ENCODE measurements at places on chromosomes 6 and 20.
A peak's percentile ranks its signal among the peaks of the same experiment; 100 is the strongest.

DNA sequence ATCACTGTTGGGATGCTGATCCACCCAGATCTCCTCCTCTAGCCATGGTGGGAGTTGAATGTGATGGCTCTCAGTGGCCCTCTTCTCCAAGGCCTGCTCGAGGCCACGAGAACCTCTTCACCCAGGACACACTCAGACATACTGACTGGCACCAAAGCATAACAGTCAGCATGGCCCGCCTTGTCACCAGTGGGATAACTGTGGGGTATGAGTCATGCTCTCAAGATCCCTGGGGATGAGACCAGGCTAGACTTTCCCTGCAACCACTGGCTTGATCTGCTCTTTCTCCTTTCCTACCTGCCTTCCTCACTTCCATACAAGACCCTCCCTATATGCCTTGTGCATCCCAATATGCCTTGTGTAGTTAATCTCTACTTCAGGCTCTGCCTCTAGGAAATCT is 66.8 kb downstream of the RIN2 start:
- no peak for DNase-seq

DNA sequence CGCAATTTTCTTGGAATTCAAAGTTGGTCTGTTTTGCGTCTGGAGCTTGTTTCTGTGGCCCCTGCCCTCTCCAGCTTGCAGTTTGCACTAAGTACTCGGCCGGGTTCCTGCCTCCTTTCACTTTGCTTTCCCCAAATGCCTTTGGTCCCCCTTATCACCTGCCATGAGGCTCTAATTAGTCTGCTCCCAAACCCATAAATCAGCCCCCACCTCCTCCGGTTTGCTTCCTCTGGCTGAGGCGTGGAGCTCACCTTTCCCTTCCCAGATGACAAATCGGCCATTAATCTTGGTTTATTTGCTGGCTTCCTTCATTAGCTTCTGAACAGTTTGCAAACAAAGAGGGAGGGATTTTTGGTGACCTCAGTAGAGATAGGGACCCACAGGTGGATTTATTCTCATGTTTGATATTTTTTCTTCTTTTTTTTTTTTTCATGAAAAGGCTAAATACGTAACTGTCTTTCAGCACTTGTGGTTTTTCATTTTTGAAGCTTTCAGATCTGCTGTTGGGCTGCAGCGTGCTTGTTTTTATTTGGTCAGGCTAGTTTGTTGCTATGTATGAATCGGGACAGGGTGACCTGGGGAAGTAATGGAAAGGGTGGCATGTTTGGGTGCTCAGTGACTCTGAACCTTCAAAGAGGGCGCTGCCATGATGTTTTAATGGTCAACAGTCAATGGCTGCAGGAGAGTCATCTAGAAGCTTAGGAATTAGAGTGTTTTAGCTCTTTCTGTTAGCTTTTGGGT is 121.7 kb upstream of the JAG1 start:
- no peak for DNase-seq

- DNase-seq, result no peak
These were observed 12.1 kb upstream of the RAB22A start for GRCh38 chr20:58297394-58297793.

DNA sequence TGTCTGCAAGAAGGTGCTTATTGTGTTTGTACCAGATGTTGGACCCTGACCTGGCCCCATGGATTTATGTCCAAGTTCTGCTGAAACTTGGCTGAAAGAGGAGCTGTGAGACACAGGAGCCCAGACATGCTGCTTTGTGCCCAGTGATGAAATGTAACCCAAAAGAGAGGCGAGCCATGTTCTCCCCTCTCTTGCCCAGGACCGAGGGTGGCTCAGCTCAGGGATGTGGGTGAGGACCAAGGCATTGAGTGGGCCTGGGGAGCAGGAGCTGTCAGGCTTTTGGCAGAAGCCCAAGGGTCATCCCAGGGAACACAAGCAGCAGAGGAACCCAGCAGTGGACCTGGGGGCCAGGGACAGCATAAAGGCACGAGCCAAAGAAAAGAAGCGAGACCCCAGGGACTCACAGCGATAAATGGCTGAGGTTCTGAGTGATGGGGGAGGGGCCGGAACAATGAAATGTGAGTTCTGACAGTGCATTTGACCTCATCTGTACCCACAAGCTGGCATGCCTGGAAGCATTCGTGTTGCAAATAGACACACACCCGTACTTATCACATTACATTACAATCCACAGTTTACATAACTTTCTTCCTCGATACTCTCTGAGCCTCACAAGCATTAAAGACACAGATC is 363.4 kb upstream of the JARID2 start:
- no peak for DNase-seq

DNA sequence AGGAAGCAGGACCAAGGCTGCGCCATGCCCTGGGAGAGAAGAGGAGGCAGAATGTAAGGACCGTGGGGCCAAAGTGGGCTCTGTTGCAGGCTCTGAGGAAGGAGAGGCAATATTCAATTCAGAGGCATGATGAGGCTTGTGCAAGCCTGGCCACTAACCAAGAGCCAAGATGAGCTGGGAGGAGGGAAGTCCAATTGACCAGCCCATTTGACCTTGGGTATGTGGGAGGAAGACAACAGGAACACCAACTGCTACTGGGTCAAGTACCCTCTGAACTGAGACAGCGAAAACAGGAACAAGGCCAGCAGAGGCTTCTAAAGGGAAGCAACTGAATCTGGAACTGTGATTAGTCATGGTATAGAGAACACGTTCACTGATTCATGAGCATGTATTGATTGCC is 779.6 kb downstream of the MAFB start:
- DNase-seq, result peak; percentile 66

GRCh38 chr6:162372106-162372505 is 355.5 kb downstream of the PRKN start:
- no peak for DNase-seq

GRCh38 chr20:24779946-24780345 is 169.1 kb upstream of the CST7 start:
- no peak for DNase-seq

DNA sequence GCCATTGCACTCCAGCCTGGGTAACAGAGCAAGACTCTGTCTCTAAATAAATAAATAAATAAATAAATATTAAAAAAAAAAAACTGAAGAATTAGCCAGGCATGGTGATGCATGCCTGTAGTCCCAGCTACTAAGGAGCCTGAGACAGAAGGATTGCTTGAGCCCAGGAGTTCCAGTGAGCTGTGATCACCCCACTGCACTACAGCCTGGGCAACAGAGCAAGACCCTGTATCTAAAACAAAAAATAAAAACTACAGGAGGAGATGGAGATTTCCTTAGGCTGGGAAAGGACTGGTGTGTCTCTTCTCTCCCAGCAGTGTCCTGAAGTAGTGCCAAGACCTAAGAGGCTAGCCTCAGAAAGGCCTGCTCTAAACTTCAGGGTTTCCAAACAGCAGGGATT is 8.1 kb upstream of the GTF3C6 start:
- no peak for DNase-seq

- no peak for DNase-seq
These were observed 157.4 kb upstream of the LAMA2 start for GRCh38 chr6:128725271-128726233.

DNA sequence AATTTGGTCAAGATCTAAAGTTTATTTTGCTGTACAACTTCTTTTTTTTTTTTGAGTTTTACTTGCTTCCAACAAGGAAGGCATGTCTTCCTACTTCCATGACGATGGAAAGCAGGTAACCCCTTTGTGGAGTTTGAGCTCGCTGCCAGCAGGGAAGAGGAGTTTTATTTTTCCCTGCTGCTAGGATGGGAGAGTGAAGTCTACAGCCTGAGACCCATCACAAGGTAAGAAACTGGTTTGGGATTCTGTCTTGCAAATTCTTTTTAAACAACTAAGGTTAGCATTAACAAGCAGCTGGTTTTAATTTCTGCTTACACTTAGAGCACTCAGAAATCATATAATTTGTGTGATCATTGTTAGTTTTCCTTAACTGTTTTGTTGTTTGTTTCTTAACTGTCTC is 108.0 kb upstream of the MAP3K4 start:
- no peak for DNase-seq

GRCh38 chr6:39881851-39882530 is 52.3 kb downstream of the MOCS1 start:
- DNase-seq, result peak; percentile 60

- DNase-seq, result no peak
These were observed 152.7 kb upstream of the SLC22A16 start for GRCh38 chr6:110629153-110629552.

- DNase-seq, result no peak
These were observed 21.7 kb downstream of the ZNF133 start for GRCh38 chr20:18310051-18310450.

- DNase-seq, result no peak
These were observed 76.5 kb downstream of the GJA10 start for GRCh38 chr6:89970609-89971337.

DNA sequence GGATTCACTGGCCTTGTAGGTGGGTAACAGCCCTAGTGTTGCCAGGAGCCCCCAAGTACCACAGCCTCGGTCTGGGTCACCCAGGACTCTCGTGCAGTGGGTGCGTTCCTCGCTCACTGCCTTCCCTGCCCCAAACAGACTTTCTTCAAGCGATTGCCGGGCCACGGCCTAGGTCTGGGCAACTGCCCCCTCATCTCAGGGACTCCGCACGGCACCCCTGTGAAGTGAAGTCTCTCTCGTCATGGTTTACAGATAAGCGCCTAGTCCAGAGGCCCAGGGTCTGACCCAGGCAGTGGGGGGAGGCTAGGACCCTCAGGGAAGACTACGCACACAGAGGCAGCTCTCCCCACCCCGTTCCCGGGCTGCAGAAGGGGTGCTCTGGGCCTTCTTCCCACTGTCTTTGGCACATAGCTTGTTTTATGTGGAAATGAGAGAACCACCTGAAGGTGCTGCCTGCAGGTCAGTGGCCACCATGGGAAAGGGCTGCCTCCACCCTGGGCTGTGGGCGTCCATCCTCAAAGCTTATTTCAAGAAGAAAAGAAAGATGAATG is 220.8 kb downstream of the ERMARD start:
- DNase-seq, result no peak

DNA sequence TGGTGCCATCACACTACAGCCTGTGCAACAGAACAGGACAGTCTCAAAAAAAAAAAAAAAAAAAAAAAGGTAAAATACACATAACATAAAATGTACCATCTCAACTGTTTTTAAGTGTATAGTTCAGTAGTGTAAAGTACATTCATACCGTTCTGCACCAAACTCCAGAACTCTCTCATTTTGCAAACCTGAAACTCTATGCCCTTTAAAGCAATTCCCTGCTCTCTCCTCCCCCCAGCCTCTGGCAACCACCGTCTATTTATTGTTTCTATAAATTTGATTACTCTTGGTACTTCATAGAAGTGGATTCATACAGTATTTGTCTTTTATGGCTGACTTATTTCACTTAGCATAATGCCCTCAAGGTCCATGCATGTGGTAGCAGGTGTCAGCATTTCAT is 12.9 kb downstream of the RIPOR2 start:
- DNase-seq, result no peak

GRCh38 chr20:4729265-4729664 is 7.6 kb downstream of the PRND start:
- no peak for DNase-seq

DNA sequence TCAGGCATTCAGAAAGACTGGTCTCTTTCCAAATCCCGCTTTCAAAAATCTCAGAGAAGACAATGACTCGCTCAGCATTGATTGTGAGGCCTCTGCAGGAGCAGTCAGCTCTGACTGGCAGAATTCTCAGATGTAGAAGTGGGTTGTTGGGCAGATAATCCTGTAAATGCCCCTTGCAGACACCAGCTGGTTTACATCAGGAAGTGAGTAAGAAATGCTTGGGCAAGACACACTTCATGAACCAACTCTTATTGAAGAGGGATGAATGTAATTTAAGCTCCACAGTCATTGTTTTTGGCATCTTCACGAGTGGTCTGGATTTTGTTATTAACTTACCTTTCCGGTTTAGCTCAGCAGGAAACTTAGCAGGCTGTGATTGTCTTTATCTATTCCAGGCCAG is 166.6 kb downstream of the PLCB4 start:
- DNase-seq, result no peak

GRCh38 chr6:90460051-90460450 is 126.8 kb downstream of the MAP3K7 start:
- DNase-seq, result no peak

DNA sequence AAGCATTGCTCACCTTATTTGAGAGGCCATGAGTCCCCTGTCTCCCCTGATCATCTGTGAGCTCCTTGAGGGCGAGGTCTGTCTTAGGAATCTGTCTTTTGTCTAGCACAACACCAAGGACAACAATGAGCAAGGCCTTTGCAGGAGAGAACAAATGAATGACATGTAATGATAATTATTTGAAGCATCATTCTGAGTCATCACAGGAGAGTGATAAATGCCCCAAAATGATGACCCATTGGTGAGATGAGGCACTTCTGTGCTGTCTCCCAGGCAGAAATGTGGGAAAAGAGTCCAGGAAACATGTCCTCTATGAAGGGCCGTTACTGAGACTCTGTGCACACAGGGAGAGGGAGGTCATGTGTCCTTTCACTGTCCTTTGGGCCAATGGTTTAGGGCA is 105.2 kb upstream of the LRFN2 start:
- DNase-seq, result no peak

DNA sequence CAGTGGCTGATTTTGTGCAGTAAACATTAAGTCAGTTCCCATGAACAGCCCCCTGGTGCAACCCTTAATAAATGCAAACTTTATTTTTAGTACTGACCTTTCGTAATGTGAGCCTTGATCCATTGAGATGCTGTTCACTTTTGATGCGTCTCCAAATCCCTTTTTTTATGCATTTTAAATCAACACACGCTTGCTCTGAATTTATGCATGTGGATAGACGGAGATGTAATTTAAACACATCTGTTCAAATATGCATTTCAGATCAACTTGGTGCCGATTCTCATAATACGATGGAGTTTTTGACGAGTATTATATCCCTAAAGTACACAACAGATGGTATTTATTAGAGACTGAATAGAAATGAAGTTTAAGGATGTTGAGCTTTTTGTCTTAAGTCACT is 505.7 kb downstream of the CDKAL1 start:
- DNase-seq, result no peak

- DNase-seq, result no peak
These were observed 85.7 kb downstream of the HIVEP1 start for GRCh38 chr6:12097791-12098190.

DNA sequence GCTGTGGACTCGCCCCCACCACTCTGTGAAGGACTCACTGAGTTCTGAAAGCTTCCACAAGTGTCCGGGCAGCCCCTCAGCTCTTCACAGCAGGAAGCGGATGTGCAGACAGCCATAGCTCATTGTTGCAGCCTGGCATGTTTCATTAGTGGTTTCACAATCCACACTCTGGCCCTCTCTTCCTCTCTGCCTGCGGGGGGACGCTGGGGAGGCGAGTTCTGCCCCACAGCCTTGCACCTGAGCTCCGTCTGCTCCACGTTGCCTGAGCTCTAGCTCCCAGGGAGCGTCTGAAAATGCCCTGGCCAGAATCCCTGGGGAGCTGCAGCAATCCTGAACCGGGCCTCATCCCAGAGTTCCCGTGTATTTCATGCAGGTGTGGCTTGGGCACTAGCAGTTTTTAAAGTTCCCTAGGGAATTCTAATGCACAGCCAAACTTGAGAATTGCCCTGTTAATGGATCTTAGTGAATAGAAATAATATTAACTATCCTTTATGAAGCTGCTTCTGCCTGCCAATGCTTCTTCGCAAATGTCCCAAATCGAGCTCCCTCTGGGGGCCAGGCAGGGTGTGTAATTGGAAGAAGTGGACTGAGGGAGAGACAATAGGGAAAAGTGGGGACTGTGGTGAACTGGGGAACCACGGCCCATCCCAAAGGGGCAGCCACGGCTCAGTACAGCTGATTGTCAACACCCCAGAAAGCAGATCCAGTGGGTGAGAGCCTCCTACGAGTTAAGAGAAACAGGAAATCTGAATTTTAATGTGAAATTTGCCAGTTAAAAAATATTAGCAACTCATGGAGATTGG is 51.5 kb downstream of the CTCFL start:
- peak; percentile 23 for DNase-seq

GRCh38 chr6:2127484-2127911 is 117.9 kb downstream of the GMDS start:
- DNase-seq, result peak; percentile 82

- DNase-seq, result no peak
These were observed at the start of gene VSTM2L for GRCh38 chr20:37902504-37903313. Gene VSTM2L (plus strand): TSS chr20:37903127. CDS start chr20:37903351, 224 bp downstream.
